ENCODE measurements at places on chromosomes 7 and 10.

DNA sequence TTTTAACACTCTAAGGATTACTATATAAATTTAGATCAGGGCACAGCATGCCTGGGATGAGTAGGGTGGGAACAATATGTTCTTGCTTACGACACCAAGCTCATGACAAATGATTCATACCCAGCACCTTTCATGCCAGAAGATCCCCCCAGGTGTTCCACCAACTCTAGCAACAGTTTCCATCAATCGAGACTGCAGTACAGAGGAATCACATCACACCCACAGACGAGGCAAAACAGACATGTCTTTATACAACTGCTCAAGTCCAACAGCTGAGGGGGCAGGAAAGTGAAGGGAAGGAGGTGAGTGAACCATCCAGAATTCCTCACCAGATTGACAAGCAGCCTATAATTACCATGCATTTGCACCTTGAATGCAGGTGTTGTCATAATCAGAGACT lies 3.6 kb downstream of the SORCS1 start:
- DNase-seq: no peak

- DNase-seq: no peak
Measured at GRCh38 chr7:36600314-36600682, 124.0 kb downstream of the AOAH start.

- no peak for DNase-seq
Measured at GRCh38 chr7:148540041-148540738, 50.4 kb upstream of the C7orf33 start.

DNA sequence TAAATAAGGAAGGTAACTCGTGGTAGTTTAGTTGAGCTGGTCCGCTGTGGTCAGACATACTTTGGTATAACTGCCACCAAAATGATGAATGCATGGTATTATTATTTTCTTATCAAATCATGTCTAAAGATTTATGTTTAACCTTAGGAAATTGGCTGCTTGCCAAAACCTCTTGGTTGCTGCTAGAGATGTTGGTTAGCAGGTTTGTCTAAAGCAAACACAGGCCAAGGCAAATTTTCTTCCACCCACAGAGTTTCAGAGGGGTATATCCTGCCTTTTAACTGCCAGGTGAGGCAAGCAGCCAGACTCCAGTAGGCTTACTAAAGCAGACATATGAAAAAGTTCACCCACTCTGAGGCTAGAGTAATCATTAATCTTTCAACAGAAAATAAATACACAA lies 101.4 kb downstream of the SEMA3E start:
- no peak for DNase-seq
